T-helper 17 cell (primary cell): ENCODE measurements at places on chromosomes 11 and 22. TPM values are rescaled to one million over a fixed set of nuclear protein-coding genes. Genes with fewer than 3 reads are reported as not detected.

DNA sequence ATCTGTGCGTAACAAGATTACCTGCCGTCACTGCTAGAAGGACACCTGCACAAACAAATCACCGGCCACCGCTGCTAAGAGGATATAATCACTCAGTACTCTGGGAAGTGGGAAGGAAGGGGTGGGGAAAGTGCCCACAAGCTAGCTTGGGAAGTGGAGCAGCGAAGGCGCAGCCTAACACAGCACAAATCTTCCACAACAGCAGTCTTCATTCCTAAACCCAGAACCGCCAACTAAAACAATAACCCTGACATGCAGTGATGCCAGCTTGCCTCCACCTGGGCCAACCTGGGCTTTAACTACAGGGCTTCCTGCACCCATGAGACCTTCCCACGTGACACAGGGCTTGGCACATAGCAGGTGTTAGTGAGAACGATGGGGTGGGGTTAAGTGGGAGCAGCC lies 5.1 kb downstream of the DGCR2 start:
- DNase-seq: no peak

- DNase-seq: no peak
Observed at GRCh38 chr11:63986932-63987513, 785 bp downstream of the OTUB1 start.

DNA sequence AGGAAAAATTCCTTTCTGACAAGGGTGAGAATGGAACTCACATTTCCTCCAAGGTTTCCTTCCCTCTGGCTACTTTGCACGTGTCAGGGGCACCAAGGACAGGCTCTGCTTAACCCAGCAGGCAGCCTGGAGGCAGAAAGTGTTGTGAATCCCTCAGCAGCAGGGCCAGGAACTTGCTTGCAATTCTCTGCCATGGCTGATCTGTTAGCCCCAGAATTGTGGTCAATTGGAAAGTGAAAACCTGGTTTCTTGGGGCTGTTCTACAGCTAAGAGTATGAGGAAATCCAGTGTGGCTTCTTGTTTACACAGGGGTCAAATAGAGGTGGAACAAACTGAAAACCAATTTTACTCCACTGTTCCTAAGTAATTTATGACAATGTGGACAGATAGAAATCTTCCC lies 38.3 kb upstream of the CEP295 start:
- DNase-seq: no peak

- DNase-seq: no peak
Observed at GRCh38 chr11:84022201-84022600, 736.0 kb upstream of the CCDC90B start.

DNA sequence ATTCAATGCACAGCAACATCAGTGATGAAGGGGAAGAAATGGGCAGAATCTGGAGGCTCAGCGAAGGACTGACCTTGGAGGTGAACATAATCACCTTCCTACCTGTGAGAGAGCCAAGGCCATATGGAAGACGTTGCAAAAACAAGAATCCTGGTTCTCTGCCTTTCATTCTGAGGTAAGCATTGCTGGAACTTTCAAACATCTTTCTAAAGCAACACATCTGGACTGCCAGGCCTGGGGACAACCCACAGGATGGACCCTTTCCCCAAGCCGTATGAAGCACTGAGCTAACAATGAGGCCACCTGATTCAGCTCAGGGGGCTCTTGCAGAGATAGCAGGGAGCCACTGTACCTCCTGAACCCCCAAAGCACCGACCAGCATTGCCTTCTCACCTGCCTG lies 70.5 kb downstream of the ETS1 start:
- no peak for DNase-seq

DNA sequence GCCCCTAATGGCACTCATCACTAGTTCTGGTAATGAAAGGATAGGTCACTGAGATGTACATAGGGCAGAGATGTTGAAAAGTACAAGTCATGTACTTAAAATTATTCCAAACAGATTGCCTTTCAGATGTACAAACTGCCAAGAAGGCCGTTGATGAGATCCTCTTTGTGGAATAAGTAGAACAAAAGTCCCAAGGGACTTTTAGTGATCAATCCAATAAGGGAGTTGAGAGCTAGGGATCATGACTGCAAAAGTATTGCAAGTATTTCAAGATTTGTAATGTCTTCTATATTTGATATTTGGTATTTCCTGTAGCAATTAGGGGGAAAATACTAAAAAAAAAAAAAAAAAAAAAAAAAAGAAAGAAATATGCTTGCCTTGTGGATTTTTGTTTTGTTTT lies 82.2 kb downstream of the ATG16L2 start:
- no peak for DNase-seq

- DNase-seq: no peak
Observed at GRCh38 chr11:78061088-78061920, 2.4 kb upstream of the THRSP start.

Gene APOL2
- total RNA-seq: 36.9 TPM

- no peak for DNase-seq
Observed at GRCh38 chr11:68373815-68374501, 61.6 kb downstream of the LRP5 start.

Gene DCHS1
- 1.8 TPM for total RNA-seq

Gene NXPE2
- not detected for total RNA-seq

Gene IGSF22
- total RNA-seq: 2.0 TPM

DNA sequence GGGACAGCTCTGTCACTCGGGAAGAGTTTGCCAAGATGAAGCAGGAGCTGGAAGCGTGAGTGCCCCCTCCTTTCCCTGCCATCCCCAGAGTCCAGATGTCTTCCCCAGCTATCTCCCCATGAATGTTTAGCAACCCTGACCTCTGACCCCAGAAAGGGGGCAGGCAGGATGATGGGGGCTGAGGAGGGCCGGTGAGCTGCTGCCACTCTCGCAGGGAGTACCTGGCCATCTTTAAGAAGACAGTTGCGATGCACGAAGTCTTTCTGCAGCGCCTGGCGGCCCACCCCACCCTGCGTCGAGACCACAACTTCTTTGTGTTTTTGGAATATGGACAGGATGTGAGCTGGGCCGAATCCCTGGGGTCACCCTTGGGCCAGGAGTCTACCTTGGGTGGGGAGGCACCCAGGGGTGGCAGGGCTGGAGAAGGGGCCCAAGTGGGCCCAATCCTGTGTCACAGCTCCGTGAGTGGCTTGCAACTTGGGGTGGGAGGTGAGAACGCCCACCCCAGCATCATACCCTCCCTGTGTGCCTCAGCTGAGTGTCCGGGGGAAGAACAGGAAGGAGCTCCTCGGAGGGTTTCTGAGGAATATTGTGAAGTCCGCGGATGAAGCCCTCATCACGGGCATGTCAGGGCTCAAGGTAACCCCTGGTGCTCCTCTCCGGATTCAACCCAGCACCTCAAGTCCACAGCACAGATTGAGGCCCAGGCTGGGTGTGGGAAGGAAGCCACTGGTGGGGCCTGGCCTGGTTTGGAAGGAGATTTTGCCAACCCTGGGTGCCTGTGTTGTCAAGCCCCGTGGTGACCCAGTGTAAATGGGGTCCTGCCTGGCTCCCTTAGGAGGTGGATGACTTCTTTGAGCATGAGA lies 7.5 kb downstream of the CFL1 start:
- DNase-seq: no peak

Gene WBP2NL
- total RNA-seq: 0.91 TPM

Gene NXPE1
- not detected for total RNA-seq

Gene SMTN
- 4.9 TPM for total RNA-seq

DNA sequence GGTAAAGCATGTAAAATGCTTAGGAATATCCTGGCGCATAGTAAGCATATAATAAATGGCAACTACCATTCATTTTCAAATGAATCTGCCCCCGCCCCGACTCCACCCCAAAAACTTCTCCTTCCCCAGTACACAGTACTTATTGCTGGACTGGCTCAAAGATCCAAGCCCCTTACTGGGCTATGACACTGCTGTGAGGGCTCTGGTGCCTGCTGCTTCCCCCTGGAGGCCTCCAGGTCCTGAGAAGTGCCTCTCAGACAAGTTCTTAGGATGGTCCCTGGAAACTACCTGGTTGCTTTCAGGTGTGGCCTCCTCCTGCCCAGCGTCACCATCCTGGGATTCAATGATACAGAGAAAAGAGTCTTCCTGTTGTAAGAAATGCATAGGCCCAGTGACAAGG lies 190.6 kb upstream of the NTM start:
- DNase-seq: no peak

DNA sequence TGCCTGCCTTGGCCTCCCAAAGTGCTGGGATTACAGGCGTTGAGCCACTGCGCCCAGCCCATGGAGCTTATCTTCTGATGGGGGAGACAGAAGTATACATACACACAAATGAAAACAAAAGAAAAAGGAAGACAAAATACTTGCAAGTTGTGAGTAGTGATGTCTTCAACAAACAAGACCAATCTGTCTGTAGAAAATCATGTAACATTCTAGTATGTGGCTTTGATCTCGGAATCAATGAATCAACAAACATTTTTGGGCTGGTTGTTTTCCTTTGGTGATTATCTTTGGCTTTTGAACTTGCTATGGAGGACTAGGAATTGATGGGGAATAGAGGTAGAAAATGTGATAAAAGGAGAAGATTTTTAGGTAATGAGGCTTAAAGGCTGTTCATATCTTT lies 3.4 kb upstream of the CTNND1 start:
- DNase-seq: no peak

DNA sequence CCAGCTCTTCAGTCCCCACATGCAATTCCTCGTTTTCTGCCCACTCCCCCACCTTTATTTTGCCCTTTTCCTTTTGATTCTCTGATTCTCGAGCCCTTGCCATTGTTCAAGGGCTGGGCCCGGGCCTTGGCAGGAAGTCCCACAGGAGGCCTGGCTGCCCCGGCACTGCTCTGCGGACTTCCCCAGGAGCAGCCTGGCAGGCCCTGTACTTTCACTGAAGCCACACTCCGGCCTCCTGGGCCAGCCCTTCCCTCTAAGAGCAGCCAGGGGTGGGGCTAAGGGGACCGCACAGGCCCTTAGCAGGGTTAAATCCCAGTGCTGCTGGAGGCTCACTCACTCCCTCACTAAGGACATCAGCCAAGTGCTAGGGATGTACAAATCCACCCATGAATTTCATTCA lies 4.1 kb downstream of the LRRC32 start:
- DNase-seq: no peak

Gene TNNI2
- not detected for total RNA-seq

GRCh38 chr11:104653407-104653806 lies 244.9 kb downstream of the CASP12 start:
- no peak for DNase-seq

Gene PNPLA3
- total RNA-seq: not detected

DNA sequence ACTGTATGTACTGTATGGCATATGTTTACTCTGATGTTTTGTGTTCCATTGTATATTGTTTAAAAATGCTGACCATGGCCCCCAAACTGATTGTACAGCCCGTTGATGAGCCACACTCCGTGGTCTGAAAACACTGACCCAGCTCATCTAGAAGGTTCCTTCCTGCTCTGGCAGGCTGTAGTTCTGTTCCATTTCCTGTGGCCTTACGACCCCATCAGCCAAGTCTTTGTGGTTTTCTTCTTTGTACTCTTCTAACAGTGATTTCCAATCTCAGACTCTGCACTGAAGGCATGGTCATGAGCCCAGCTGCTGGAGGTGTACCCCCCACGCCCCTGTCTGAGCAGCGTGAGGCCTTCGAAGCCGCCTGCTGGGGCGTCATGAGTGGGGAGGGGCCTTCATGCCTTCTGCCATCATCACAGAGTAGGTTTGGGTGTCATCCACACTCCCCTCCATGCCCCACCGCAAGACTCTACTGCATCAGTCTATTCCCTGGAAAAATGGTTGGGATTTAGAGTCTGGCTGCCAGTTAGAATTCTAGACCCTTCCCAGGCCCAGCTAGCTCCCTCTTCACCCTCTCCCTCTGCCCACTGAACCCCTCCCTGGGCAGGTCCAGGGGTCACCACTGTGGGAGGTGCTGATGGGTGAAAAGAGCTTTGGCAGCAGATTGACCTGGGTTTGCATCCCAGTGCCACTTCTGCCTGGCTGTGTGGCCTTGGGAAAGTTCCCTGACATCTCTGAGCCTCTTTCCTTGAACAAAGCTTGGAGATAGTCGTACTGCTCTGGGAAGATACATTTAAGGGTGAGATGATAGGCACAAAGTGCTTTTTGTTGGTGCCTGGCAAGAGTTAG lies 11.3 kb upstream of the C11orf96 start:
- no peak for DNase-seq

- peak; percentile 2 for DNase-seq
Observed at GRCh38 chr11:2522631-2523255, 77.9 kb downstream of the KCNQ1 start.

- no peak for DNase-seq
Observed at GRCh38 chr11:446891-447290, 3.2 kb upstream of the PTDSS2 start.

GRCh38 chr22:24803064-24803542 lies 2.9 kb upstream of the SGSM1 start:
- DNase-seq: peak; percentile 29

Gene TTC36
- not detected for total RNA-seq

GRCh38 chr22:48796310-48797015 lies 1031.2 kb downstream of the BRD1 start:
- DNase-seq: no peak

Gene TSGA10IP
- not detected for total RNA-seq

Gene SCGB1D2
- not detected for total RNA-seq

DNA sequence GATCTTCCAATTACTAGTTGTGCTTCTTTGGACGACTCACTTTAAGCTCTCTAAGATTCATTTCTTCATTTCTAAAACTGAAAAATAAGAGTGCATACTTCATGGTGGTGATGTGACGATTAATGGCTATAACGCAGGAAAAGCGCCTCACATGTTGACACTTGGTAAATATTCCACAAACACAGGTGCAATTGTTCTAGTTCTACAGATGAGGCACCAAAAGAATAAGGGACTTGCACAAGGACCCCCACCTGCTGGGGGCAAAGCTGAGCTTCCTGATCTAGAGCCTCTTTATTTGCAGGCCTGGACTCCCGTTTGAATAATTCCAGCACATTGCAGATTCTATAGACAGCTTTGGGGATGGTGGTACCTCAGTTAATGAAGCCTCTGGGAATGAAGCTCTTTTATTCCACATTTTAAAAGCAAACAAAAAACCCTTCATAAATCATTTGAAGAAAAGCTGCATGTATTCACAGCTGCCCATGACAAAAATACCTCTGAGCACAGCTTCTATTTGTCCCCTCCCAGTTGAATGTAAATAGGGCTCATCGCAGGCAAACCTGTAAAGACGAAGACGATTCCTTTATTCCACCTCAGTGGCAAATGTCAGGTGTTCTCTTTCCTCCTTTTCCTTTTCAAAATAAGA lies 14.9 kb upstream of the CADM1 start:
- no peak for DNase-seq

Gene ACTN3
- total RNA-seq: not detected

GRCh38 chr11:11752679-11753078 lies 89.1 kb upstream of the USP47 start:
- no peak for DNase-seq

Gene TOB2
- total RNA-seq: 44.0 TPM

Gene TRPC6
- total RNA-seq: not detected

GRCh38 chr11:78876676-78877075 lies 302.0 kb upstream of the NARS2 start:
- DNase-seq: no peak

DNA sequence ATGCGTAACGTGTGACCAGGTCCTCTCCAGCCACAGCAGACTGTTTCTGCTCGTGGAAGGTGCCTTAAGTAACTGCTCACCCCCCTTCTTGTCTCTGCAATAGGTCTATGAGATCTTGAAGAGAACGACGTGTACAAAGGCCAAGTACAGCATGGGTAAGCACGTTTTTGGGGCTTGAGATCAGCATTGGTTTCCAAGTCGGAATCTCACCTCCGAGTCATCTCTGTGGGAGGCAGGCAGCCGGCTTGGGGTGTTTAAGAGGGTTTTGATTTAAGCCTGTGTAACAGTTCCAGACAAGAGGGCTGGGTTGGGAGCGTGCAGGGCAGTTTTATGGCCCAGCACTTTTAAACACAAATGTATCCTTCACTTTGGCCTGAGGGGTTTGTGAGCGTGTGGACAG lies 30.1 kb downstream of the ANO1 start:
- no peak for DNase-seq
